NCI-H1417 treated with DMSO at 0.1 percent for 48 hours (cell line): ENCODE measurements at places on chromosomes 5 and 9.

DNA sequence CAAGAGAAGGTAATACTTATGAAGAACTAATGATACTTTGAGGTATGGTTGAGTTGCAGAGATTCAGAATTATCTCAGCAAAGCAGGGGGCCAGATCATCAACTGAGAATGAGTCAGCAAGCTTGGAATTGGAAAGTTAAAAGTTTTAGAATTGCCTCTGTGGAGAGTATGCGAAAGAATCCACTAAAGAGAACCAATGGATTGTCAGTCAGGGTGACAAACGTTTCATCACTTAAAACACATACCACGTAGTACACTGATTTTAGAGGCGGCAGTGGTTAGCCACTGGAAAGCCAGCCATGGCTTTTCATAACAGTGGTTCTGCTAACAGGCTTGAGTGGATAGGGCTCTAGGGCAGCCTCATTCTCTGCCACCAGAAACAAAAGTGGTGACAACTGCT is 30.7 kb downstream of the AOPEP start:
- no peak for DNase-seq

DNA sequence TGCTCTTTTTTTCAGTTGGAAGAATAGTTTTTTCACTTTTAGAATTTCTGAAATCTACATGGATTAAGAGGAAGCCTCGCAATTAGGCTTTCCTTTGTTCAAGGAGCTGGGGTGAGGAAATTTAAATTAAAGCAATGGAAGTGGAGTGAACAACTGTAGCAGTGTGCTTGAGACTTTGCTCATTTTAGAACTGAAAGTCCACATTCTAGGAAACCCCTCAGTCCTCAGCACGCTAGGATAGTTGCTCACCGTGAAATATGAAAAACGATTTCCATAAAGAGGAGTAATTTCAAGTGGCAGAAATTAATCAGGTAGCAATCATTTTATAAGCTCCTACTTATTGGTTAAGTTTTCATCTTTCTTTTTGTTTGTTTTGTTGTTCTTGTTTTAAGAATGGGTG is 243.0 kb upstream of the ITGA1 start:
- no peak for DNase-seq

DNA sequence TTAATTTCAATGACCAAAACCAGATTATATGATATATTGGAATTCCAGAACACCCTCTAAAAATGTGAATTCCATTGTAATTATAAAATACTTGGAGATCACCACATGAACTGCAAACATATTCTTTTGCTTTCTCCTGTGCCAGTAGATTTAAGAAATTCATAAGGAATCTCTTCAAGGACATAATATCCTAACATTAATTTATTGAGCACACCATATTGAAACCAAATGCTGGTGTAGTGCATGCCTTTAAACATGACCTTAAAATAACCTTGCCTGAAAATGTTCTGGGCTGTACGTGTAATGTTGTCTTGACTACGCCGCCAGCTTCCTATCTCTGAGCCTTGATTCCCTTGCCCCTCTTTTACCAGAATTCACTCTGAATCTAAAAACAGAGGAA is 205.0 kb upstream of the ACTBL2 start:
- DNase-seq = no peak

GRCh38 chr5:96755851-96756250 is 51.9 kb downstream of the ERAP1 start:
- DNase-seq = no peak

GRCh38 chr5:39193553-39194465 is 25.6 kb downstream of the FYB1 start:
- no peak for DNase-seq

- no peak for DNase-seq
Measured at GRCh38 chr5:132234684-132235062, 7.0 kb upstream of the P4HA2 start.

DNA sequence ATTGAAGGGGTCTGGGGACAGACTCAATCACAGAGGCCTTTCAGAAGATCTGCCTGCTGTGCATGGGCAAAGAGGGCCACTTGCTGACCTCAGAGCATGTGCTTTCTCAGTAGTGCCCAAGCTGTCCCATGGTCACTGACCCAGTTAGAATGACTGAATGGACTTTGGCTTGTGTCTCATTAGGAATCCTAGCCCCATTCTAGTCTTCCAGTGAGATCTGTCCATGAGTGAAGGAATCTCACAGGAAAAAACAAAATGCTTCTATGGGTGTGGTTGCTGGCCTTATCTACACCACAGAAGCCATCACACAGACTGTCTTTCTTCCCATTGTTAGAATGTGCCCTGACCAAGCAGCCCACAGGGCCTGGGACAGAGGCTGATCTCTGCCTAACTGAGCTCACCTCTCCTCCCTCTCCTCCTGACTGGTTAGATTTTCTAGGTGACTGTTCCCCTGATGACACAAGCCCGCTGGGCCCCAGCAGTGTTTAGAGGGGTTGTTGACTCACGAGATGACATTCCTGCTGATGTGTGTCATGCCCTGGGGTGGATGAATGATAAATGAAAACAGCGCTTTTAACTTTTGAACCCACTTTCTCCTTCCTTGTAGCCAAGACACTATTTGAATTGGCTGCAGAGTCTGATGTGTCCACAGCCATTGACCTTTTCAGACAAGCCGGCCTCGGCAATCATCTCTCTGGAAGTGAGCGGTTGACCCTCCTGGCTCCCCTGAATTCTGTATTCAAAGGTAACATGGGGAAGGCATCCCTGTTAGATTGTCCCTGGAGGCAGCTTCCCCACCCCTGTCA is 24.8 kb downstream of the TGFBI start:
- DNase-seq = no peak
